Activated T-helper 1 cell treated with anti-CD3 and anti-CD28 coated beads, Interleukin-12 subunit alpha, Interleukin-12 subunit beta, Interleukin-2, Interleukin-4 antibody, amounts not matched to agents 30 ng/mL and 10 ng/mL and 1 ng/mL, durations not matched to agents 14 hours and 24 hours and 36 hours (primary cell): ENCODE measurements at places on chromosomes 13 and 19. TPM values are rescaled to one million over a fixed set of nuclear protein-coding genes. Genes with fewer than 3 reads are reported as not detected.

DNA sequence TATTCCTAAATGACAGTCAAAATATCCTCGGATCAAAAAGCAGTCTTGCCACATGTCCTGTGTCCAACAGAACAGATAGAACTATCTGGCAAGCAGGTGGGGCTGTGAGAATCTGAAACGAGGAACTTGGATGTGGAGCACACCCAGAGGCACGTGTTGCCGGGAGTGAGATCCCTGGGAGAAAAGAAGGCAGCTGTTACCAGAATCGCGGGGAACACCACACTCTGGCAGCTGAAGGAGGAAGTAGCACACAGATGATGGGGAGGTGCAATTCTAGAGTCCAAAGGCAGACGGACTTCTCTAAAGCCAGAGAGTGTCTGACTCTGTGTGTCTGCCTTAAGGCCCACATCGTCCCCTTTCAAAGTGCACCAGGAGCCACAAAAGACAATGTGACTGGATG, 22.3 kb downstream of the SLC7A1 start:
- peaks cover 3% of the 10 kb centered on the region for H3K36me3 ChIP-seq
- H3K4me1 ChIP-seq = peaks cover 31% of the 10 kb centered on the region
- DNase-seq = no peak
- H3K27ac ChIP-seq = no peak overlapping the region
- H3K27me3 ChIP-seq = no peaks in the 10 kb centered on the region

DNA sequence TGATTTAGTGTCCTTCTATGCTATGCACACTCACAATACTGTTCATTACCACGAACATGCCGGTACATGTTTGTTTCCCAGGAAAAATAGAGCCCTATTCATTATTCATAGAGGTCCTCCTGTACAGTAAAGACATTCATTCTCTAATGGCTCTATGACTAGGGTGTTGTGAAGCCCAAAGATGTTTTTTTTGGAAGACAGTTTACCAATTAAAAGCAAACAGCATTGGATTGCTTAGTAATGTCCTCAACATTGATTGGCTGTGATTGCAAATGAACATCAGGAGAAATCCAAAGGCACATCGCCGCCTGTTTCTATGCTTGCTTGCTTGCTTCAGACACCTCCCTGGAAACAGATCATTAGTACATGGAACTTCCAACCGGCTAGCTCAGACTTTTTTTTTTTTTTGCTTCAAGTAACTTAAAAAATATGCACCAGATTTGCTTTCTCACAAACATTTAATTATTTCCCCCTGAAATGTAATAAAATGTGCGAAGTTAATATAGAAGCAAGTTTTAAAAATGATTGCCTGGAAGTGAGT, 8.8 kb upstream of the GPC6 start:
- no peak for DNase-seq
- H3K27ac ChIP-seq = no peak overlapping the region
- no peaks in the 10 kb centered on the region for H3K36me3 ChIP-seq
- H3K4me3 ChIP-seq = no peak overlapping the region

The ZNF480 gene
- total RNA-seq = 3.5 and 4.8 TPM in 2 replicates

- peaks cover 37% of the 10 kb centered on the region for H3K4me1 ChIP-seq
- H3K27me3 ChIP-seq = no peaks in the 10 kb centered on the region
- no peak overlapping the region for H3K4me3 ChIP-seq
- peak overlapping the region; percentile 86 for H3K27ac ChIP-seq
- DNase-seq = no peak
- peaks cover 51% of the 10 kb centered on the region for H3K36me3 ChIP-seq
Measured at GRCh38 chr19:10800488-10800887, 35.5 kb downstream of the TMED1 start.

The CDC37 gene
- 320 and 326 TPM in 2 replicates for total RNA-seq

The PIK3R2 gene
- total RNA-seq = 14.7 and 15.6 TPM in 2 replicates
